Suppressor macrophage treated with lipopolysaccharide for 1 hour (primary cell): ENCODE measurements at places on chromosomes 16 and 17.
A peak's percentile ranks its signal among the peaks of the same experiment; 100 is the strongest.

DNA sequence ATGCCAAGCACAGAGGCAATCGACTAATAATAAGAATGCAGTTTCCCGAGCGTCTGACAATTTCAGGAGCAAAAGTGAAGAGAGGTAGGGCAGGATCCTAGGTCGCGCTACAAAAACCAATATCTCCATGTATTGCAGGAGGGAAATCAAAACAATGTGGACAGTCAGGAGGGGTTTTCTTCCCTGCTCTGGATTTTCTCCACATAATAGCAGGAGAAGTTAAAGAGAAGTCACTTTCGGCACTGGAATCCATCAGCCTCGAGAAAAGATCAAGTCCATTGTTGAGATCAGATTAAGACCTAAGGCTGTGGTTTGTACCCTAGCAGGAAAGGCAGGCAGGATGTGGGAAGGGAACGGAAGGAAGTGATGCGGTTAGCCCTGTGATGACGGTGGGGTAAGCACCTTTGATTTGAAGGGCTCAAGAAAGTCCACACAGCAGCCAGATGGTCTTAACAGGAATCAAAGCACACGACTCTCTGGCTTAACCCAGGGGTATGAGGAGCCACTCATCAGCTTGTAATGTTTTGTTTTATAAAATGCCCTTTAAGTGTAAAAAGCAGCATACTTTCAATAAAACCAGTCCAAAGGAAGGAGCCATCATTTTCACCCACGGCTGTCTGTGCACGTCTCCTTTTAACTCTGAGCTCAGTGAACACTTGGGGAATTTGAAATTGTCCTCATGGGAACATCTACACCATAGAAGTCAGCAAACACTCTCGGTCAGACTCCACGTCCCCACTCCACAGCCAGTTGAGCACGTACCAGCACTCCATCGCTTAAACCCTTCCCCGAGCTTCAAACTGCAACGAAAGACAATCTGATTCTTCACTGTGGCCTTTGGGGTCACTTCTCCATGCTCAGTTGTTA is 15.8 kb upstream of the AKTIP start:
- DNase-seq = peak; percentile 22

- no peak for DNase-seq
Observed at GRCh38 chr17:42553866-42554249, 1.1 kb downstream of the HSD17B1 start.

- DNase-seq = no peak
Observed at GRCh38 chr17:31649302-31649701, 209.7 kb downstream of the COPRS start.

DNA sequence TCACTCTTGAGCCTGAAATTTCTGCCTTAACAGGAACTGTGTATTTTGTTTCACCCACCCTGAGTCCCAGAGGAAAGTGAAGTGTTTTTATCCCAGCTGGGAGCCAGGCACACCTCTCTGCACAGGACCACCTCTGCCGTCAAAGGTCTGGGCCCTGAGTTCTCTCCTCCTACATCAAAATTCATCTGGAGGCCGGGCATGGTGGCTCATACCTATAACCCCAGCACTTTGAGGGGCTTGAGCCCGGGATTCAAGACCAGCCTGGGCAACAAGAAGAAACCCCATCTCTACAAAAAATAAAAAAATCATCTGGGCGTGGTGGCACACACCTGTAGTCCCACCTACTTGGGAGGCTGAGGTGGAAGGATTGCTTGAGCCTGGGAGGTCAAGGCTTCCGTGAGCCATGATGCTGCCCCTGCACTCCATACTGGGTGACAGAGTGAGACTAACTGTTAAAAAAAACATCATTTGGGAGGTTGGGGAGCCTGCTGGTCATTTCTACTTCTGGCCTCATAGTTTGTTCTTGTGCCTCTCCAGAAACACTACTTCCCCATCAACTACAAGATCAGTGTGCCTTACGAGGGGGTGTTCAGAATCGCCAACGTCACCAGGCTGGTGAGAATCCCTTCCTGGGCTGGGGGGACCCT is 9.8 kb downstream of the IL34 start:
- DNase-seq = no peak

DNA sequence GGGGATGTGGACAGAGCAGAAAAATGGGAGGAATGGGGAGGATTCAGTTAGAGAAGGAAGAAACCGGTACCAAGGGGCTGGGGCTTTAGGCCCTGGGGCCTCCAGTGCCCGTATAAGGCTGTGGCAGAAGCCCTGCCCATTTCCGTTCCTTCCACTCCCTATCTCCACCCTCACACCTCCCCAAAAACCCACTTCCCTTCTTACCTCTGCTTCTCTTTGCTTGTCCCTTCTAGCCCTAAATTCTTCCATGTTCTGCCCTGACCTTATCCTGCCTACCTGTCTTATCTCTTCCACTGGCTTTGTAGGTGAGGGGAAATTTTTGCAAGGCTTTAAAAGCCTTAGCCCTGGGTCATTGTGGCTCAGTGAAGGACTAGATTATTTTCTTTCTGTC is 4.1 kb downstream of the RNF167 start:
- DNase-seq = no peak

- no peak for DNase-seq
Observed at GRCh38 chr17:44931376-44931775, 16.1 kb upstream of the GFAP start.

GRCh38 chr17:8153957-8154607 is 1.9 kb upstream of the PER1 start:
- peak; percentile 97 for DNase-seq

GRCh38 chr17:49455272-49455861 is 39.7 kb upstream of the NGFR start:
- no peak for DNase-seq

DNA sequence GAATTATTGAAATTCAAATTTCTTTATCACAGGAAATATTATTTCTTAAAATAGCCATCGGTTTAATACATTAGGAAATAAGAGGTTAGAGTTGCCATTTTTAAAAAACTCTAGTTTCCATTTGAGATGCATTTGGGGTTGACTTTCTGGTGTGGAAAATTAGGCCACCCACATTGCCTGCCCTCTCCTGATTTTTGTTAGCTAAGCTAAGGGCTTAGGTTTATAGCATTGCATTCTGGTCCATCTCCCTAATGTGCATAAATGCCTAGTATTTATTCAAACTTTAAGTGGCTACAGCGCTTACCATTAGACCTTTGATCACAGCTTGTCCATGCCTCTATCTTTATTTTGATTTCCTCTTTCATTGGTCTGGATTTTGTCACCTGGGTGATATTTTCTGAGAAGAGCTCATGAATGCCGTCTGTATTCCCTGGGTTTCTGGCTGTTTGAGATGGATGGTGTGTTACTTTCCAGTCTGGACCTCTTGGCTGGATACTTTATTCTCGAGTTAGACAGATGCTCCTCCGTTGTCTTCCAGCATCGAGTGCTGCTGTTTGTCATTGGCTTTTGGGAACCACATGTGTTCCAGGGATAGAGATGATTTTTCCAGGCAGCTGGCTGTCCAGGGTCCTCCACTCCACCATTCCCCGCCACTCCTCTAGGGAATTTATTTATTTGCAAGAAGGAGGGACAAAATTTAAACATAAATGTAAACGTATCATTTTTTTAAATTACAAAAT is 120.3 kb downstream of the KATNIP start:
- no peak for DNase-seq

- peak; percentile 16 for DNase-seq
Observed at GRCh38 chr16:85653290-85653891, 35.4 kb downstream of the GINS2 start.

DNA sequence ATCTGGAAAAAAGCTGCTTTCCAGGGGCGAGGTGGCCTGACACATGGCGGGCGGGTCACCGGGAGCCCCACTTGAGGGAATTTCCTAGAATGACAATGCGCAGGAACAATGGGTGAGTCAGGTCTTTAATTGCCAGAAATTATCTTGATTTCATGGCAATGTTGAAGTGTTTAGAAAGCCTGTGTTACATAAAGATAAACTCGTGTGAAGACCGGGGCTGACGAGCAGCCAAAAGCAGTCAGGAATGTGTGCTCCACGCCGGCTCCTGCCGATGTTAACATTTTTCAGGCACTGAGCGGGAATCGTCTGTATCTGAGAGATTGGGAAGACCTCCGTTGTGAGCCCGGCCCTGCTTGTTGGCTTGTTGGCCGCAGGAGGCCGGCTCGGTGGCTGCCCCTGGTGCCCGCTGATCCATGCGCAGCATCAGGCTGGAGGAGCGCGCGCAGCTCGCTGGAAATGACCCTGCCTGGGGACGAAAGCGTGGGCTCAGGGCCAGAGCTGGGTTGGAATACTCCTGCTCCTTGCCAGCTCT is 353.1 kb downstream of the FOXL1 start:
- DNase-seq = no peak

- DNase-seq = no peak
Observed at GRCh38 chr17:43319293-43320124, 79.3 kb upstream of the ARL4D start.

GRCh38 chr17:11330006-11330405 is 89.0 kb downstream of the SHISA6 start:
- DNase-seq = no peak

GRCh38 chr17:47726796-47727703 is 6.0 kb upstream of the TBX21 start:
- no peak for DNase-seq

DNA sequence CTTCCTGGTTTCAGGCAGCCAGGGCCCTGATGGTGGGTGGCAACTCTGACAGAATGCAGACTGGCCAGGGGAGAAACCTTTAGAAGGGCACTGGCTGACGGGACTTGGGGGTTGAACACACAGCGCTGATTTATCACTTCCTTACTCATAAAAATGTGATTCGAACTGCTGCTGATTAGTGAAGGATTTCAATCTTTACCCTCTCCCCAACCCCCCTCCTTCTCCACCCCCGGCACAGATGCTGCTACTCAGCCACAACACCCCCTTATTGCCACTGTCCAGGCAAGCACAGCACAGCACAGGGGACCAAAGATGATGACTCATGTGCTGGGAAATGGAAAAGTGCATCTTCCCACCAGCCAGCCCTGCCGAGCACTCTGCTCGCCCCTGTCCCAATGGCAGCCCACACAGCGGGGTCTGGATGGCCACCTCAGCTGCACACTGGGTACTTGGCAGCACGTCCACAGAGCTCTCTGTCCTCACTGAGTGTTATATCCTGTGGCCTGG is 70.1 kb downstream of the SMG6 start:
- no peak for DNase-seq

DNA sequence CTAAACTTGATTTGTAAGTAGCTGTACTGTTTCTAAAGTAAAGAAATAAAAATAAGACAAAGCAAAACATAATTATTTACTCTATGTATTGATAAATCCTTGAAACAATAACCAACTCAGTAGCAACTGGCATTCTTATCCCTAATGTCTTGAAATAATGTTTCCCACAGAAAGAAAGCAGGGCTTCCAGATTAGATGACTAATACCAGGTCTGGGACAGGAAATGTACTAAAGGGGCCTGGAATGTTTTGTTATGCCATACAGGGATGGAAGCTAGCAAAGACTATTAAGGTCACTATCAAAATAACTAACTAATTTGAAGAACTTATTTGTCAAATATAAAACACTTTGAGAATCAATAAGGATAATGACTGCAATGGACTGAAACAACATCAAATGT is 82.1 kb downstream of the CFDP1 start:
- DNase-seq = no peak

- DNase-seq = no peak
Observed at GRCh38 chr17:17722081-17722905, 41.0 kb downstream of the RAI1 start.

DNA sequence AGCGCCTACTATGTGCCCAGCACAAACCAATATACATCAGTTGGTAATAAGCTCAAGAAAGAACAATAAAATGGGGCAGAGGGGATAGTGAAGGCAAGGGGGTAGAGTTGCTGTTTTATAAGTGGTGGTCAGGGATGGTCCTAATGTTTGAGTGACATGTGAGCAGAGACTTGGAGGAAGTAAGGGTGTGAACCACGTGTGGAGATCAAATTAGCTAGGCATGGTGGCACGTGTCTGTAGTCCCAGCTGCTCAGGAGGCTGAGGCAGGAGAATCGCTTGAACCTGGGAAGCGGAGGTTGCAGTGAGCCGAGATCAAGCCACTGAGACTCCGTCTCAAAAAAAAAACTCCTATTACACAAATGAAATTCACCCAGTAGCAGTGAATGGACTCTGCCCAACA is 56.5 kb downstream of the IRX6 start:
- DNase-seq = no peak
